ENCODE measurements at places on chromosomes 12 and 14.

DNA sequence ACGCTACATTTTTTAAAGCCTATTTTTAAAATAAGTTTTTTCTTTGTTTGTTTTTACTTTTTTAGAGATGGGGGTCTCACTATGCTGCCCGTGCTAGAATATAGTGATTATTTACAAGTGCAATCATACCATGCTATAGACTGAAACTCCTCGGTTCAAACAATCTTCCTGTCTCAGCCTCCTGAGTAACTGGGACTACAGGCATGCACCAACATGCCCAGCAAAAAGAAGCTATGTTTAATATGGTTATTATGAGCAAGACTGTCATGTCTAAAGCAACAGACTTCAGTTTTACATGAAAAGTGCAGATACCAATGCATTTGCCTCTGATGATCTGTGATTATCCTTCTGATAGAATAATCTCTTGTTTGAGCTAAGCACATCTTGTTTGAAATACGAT, 45.6 kb upstream of the SGPP1 start:
- no peak for DNase-seq

- DNase-seq: no peak
Measured at GRCh38 chr14:100874411-100875091, 29.0 kb downstream of the RTL1 start.

DNA sequence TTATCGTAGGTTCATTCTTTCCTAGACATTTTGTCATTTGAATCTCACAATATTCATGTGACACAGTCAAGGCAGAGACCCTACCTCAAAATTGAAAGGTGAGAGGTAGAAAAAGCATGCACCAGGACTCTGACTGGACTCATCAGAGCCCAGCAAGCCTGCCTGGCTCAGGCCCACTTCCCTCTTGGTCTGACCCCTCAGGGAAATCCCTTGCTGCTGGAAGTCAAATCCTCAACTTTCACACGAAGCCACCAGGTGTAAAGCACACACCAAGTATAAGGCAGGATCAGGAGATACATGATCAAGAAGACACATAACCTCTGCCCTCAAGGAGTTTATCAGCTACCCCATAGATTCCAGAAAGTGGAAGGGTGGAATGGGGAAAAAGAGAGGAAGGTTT, 18.8 kb downstream of the NIN start:
- no peak for DNase-seq

DNA sequence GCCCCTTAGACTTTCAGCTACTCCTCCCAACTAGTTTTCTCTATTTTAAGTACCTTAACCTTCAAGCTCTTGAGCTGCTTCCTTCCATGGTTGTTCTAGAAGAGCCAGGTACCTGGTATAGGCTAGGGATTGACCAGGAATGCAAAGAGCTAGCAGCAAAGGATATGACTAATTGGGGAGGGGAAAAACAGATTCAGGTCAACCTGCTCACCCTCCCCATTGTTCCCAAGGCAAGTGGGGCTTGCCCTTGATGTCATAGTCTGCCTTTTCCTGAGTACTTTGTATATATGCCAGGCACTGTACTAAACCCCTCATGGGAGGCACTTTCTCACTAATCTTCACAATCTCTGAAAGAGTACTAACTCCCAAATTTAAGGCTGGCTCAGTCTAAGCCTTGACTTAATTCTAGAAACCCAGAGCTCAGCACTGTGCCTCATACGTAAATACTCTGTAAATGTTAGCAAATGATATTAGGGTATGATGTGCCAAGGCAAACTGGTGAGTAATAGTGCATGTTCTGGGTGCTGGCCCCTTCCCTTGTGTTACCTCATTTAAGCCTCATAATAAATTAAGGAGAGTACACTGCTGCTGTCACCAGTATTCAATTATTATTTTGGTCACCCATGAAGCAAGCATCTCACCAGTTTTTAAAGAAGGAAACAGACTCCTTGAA, 42.2 kb downstream of the SUDS3 start:
- DNase-seq: no peak

DNA sequence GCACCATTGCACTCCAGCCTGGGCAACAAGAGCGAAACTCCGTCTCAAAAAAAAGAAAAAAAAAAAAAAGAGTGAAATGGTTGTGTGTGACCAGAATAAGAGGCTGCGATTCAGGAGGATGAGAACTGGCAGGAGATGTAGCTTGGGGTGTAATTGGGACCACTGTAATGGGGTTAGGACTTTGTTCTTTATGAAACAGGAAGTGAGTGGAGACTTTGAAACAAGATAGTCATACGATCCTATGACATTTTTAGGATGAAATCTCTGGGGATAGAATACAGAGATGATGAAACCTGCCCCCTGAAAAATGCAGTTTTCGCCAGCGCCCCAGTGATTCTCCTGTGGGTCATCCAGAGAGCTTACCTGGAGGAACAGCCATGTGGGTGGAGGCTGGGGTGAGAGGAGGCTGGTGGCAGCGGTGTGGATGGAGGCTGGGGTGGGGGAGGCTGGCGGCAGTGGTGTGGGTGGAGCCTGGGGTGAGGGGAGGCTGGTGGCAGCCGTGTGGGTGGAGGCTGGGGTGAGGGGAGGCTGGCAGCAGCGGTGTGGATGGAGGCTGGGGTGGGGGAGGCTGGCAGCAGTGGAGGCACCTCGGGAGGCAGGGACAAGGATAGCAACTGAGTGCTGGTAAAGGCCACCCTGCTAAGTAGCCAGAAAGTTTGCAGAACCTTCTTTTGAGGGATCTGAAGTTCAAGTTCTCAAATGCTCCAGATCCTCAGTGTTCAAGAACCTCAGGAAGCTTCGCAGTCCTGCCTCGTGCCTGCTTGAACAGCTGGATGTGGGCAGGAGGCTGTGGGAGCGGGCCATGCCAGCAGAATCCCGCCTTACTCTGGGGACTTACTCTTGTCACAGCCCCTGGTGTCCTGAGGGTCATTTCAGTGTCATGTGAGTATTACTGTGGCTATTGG, 20.2 kb downstream of the FBXL14 start:
- peak; percentile 65 for DNase-seq

GRCh38 chr14:76053572-76054355, 68.2 kb downstream of the IFT43 start:
- no peak for DNase-seq

- DNase-seq: no peak
Measured at GRCh38 chr12:118778077-118778476, 203.3 kb upstream of the SRRM4 start.

- no peak for DNase-seq
Measured at GRCh38 chr14:100069161-100069800, 4.1 kb downstream of the EVL start.

- DNase-seq: no peak
Measured at GRCh38 chr12:106304001-106304421, 1.5 kb downstream of the TCP11L2 start.

- no peak for DNase-seq
Measured at GRCh38 chr12:130130346-130130745, 31.9 kb upstream of the FZD10 start.

DNA sequence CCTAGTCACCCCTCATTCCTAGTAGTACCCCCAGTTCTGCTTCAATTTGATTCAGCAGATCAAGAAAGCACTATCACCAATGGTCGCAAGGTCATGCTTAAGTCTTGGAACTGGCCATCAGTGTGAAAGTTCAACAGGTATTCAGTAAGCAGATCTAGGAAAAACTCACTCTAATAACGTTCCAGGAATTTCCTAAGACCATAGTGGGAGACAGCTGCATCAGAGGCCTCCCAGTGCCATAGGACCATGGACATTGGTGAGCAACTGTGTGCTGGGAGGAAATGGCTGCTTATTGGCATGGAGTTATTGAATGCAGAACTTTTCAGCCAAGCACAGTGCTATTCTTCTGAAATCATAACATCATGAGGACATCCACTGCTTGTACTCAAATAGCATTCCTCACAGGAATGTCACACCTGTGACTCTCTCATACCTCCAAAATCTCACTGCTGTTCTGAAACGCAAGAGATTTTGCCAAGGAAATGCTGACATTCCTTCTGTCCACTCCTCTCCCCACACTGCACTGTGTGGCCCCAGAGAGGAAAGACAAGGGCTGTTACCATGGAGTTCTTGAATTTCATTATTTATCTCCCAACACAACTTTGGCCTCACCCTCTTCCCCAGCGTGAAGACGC, 30.9 kb upstream of the MDM2 start:
- no peak for DNase-seq

DNA sequence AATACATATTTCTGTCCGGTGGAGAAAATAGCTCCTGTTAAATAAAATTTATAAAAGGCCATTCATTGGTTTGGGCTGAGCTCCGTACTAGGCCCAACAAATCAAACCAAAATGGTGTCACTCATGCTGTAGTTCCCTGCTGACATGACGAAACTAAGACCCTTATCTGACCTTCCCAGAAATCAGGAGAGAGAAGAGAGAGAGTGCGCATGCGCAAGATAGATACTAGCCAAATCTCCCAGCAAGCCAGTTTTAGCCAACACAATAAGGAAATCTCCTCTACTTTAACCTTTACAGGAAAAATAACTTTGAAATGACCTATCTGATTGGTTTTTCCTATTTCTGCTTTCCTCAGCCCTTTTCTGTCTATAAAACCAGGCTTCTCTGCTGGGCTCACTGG, 152.7 kb upstream of the RMST start:
- no peak for DNase-seq

- DNase-seq: no peak
Measured at GRCh38 chr12:59678759-59679411, 83.1 kb downstream of the SLC16A7 start.

DNA sequence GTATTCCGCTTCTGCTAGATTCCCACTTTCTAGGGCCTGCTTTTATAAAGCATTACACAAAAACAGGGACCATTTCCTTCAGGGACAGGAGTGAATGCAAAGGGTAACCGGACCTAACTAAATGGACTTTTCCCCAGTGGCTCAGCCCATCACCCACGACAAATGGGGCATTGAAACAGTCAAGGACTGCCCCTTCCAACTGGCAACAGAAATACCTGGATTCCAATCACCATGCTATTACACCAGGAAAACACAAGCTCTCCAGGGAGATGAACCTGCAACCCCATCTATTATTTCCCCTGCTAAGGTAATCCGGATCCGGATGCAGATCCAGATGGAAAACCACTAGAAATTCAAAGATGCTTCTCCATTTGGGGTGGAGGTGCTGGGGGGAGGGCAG, 1.0 kb downstream of the MPHOSPH9 start:
- no peak for DNase-seq

DNA sequence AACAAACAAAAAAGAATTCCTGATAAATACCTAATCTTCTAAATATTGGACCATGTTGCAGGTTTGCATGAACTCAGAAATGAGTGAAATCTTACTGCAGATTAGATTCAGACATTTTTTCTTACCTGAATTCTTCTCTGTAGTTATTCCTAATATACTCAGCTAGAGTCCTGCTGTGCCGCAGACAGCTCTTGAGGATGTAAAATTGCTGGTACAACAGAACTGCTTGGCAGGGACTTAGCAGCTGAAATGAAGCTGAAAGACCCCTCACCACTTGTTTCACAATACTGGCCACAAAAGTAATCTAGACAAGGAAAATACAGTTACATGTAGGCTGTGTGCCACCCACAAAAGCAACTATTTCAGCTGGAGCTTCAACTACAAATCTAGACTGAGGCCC, 48.3 kb upstream of the KICS2 start:
- no peak for DNase-seq

DNA sequence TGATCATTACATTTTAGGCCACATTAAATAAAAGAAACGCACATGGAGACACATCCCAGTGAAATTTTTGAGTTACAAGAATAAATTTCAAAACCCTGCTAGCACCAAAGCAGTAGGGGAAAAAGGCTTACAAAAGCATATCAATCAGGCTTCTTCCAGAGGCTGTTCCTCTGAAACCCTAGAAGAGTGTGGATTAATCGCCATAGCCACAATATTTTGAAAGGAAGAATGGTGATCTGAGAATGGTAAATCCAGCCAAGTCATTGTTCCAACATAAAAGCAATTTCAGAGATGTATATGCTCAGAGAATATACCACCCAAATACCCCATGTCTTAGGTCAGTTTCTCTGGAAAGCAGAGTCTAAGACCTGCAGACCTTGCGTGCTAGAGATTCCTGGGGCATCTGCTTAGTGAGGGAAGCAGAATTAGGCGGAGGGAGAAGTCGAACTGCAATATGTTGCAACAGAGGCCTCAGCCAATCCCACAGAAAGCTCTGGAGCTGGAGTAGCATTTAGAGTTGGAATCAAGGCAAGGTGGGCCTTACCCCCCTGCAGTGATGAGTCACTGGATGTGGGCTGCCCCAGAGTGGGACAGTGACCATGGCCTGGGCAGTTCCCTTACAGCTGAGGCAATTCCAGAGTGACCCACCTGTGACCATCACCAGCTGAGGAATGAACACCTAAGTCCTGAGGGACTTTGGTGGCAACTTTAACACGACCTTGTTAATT, 125.2 kb downstream of the NTF3 start:
- DNase-seq: no peak

DNA sequence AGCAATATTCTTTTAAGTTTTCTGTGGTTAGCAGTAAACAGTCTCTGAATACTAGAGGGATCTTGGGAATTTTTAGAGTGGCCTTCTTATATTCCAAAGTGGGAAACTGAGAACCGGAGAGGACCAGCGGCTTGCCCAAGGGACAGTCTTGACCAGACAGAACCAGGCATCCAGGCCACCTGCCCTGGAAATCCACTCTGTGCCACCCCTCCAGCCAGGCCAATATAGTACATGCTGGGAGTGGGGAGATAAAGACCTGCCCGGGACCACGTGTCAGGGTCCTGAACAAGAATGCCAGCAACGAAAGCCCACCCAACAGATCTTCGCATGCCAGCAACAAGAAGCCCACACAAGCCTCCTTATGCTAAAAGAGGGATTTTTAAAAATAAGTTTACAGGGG, 49.4 kb upstream of the RIN3 start:
- no peak for DNase-seq

DNA sequence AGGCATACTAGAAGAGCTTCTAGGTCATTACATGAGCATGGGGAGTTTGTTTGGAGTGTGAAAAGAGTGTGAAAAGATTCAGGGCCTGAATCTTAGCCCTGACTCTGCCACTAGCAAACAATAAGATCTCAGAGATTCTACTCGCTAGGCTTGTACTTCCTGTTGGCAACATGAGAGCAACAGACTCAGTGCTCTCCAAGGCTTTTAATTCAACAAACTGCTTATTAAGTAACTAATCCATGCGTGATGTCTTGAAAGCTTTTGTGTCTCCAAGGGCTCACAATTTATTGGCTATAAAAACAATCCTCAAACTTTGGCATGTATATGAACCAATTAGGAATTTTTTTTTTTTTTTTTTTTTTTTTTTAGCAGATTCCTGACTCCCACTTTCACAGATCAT, 105.1 kb downstream of the STXBP6 start:
- DNase-seq: no peak

DNA sequence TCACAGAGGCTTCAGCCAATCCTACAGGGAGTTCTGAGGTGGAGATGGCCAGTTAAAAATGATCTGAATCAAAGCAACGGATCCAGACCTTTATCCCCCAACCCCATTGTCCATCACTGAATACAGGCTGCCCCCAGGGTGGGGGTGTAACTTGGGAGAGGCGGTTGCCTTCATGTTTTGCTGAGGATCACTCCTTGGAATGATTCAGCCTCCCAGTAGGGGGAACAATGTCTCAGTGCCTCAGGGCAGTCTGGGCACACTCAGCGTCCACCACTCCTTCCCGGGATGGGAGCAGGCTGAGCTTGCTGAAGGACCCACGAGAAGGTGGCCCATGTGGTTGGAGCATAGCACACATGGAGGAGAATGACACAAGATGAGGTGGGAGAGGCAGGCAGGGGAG, 60.2 kb downstream of the RFX4 start:
- DNase-seq: no peak

Data from brain pericyte (primary cell).